ENCODE measurements at places on chromosomes 12 and 14. TPM values are rescaled to one million over a fixed set of nuclear protein-coding genes. Genes with fewer than 3 reads are reported as not detected.

Gene TAS2R7
- not detected for total RNA-seq

Gene ATP6V1D
- 47.4 TPM for total RNA-seq

Gene SLC25A21
- total RNA-seq = 0.38 TPM

Gene MANSC4
- total RNA-seq = not detected

Gene RAB3IP
- 11.8 TPM for total RNA-seq

Gene SRSF9
- 284 TPM for total RNA-seq

Data from dermis microvascular lymphatic vessel endothelial cell (primary cell).